ENCODE measurements at places on chromosomes 3 and 15.
A peak's percentile ranks its signal among the peaks of the same experiment; 100 is the strongest.

DNA sequence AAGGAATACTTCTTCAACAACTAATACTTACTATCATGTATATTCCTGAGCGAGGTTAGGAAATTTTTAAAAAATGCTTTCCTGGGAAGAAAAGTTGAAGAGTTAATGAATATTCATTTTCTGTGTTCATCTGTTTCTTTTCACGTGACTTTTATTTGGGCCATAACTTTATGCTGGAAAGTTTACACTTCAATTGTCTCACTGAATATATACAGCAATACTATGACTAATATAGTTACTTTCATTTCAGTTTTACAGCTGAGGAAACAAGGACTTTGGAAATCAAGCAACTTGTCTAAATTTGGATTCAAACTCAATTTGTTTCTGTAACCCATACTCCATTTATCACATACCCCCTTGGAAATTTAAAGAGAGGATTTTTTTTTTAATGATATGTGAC lies 894.2 kb downstream of the ROBO1 start:
- DNase-seq: no peak

DNA sequence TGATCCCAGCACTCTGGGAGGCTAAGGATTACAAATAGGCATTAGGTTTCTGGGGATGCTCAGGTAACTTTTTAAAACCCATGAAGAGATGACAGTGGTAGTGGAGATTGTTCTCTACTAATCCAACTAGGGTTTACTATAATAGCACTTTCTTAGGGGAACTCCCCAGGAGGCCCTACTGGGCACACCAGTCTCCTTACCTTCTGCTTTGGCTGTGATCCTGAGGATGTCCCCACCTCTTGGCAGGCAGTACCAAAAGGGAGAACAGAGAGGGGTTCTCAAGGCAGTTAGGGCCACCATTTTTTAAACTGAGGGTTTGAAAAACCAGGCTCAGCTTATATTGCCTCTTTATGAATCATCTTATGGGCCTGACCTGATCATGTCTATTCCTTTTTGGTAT lies 15.0 kb upstream of the FBXL22 start:
- no peak for DNase-seq

DNA sequence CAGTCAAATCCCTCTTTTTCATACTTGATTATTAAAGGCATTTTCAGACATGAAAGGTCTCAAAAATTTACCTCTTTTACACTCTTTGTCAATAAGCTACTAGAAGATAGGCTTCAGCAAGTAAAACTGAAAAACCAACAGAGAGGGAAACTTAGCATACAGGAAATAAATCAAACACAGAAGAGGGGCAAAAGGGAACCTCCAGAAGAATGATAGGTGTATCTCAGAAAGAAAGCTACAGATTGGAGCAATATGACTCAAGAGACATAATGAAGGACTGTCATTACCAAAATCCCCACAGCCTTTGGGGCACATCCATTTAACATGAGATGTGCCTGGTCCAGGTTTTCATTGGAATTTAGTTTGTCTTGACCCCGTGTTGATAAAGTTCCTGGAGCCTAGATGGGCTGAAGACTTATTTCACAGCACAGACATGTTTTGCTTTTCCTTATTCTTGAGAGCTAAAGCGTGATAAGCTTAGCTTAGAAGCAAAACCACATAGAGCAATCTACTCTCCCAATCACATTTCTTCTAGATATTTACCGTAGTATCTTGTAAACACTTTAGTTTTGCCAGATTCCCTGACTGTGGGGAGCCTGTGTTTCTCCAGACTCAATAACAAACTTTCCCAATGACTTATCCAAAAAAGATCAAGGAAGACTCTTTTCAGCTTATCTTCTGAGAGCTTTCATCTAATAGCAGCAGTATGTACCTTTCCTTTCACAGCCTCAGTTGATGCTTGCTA lies 11.7 kb downstream of the LRRFIP2 start:
- DNase-seq: no peak

DNA sequence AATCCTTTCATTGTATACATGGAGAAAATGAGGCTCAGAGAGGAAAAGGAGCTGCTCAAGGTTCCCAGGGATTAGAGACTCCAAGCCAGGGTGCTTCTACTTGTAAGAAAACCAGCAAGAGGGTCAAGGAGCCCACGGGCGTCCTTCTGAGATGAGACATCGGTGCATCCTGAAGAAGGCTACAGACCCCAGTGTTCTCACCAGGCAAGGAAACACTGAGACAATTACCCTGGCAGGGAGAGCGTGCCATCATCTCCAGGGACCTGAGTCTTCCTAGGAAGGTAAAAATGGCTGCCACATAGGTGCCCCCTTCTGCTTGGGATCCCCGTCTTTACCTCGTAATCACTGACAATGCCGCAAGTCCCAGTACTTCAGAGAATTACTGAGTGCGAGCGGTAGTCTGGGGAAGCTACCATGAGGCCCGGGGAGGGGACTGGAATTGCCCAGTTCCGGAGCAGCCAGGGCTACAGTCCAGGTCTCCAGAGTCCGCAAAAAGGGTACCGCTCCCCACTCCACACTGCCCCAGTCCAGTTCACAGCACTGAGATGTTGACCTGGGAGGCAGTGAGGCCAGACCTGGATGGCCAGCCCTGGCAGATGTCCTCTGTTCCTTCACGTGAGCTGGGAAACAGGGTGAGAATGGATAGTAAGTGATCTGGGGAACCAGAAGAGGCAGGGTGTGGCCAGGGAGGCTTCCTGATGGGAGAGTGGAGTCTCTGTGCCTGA lies 164.7 kb upstream of the SMAD3 start:
- no peak for DNase-seq

DNA sequence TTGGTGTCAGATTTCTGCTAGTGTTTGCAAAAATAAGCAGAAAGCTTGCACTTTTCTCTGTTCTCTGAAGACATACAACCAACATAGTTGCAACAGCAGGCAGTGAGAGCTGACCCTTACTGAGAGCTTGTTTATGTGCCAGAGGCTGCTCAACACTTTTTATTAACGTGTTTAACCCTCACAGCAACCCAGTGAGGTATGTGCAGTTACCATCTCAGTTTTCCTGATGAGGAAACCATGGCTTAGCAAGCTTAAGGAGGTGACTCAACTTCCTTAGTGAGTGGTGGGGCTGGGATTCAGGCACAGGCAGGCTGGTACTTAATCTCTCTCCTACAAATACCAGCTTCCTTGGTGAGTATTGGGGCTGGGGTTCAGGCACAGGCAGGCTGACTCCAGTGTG lies 158.1 kb upstream of the CTDSPL start:
- DNase-seq: no peak

- DNase-seq: no peak
Measured at GRCh38 chr3:194620196-194620595, 13.0 kb downstream of the TMEM44 start.

- DNase-seq: no peak
Measured at GRCh38 chr3:154759966-154760365, 320.2 kb upstream of the MME start.

DNA sequence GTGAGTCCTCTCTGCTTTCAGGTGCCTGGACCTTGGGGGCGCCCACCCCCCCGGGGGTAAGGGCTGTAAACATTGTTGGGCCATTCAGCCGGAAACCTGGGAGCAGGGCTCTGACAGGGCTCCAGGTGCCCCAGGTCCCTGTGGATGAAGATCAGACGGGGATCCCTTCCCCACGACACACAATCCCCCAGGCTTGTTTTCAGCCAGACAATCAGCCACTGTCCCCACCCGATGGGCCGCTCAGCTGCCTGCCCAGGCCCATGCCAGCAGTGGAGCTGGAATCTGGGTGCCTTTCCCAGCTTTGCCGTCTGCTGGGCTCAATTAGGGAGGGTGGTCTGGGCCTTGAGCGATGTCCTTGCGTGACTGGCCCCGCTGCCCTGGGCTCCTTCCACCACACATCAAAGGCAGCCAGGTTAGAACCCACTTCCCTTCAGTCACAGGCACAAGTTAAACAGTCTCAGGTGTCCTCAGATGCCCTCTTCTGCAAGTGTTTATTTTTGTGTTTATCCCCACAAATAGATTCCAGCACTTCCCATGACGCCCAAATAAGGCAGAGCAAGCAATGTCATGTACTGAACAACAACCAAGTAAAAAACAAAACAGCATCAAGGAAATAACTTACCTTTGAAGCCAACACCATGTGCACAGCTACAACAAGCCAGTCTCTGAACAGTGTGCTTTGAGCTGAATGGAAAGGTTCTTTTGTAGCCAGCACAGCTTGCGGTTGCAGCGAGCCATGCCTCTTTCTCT lies 77.0 kb upstream of the ALDH1A3 start:
- no peak for DNase-seq

GRCh38 chr15:81516461-81516860 lies 142.4 kb upstream of the TMC3 start:
- no peak for DNase-seq

- peak; percentile 17 for DNase-seq
Measured at GRCh38 chr15:81133782-81134461, at the start of gene CFAP161. Gene CFAP161 (plus strand): TSS chr15:81134270. CDS start chr15:81134330, 60 bp downstream.

DNA sequence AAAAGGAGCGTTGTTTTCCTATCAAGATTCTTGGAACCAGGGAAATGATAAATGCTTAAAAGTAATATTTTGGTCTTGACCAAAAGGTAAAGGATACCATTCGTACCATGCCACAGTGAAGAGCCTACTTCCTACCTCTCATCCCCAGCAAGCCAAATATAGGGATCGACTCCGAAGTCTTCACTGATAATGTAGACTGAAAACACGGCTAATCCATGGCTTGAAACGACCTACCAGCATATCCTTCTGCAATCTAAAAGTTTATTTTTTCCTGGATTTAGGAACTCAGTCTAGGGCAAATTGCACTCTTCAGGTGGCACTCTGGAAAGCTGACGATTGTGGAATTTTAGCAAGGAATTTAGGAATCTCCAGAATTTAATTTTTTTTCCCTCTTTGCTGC lies 1.9 kb upstream of the SEMA6D start:
- DNase-seq: no peak

DNA sequence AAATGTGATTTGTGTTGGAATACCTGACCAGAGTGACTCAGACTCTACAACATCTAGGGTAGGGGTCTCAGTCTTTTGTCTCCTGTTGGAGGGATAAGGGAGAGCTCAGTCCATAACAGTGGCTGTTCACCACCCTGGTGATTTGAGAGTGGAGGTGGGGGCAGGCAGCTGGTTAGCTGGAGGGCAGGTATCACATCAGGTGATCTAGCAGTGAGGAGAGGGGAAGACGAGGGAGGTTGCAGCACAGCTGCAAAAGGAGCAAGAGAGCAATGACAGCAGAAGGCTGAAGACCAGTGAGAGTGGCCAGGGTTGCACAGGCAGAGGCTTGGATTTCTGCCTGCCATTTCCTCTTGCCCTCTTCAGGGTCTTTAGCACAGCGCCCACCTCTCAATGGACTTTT lies 38.4 kb downstream of the PLCL2 start:
- DNase-seq: no peak

DNA sequence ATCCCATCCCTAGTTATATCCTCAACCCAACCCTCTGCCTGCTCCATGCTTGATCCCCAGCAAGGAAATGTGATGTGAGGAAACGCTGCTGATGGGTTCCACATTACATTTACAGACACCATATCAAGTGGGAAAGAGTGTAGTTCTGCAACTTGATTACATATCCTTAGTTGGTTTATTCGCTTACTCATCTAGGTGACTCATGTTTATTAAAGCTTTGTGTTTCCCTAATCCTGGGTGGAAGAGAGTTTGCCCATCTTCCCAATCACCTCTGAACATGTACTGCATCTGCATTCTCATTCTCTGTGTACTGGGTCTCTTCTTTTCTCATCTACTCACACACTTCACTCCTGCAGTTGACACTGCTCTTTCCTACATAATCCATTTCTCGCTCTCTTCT lies 91.7 kb upstream of the PDZRN3 start:
- DNase-seq: no peak

DNA sequence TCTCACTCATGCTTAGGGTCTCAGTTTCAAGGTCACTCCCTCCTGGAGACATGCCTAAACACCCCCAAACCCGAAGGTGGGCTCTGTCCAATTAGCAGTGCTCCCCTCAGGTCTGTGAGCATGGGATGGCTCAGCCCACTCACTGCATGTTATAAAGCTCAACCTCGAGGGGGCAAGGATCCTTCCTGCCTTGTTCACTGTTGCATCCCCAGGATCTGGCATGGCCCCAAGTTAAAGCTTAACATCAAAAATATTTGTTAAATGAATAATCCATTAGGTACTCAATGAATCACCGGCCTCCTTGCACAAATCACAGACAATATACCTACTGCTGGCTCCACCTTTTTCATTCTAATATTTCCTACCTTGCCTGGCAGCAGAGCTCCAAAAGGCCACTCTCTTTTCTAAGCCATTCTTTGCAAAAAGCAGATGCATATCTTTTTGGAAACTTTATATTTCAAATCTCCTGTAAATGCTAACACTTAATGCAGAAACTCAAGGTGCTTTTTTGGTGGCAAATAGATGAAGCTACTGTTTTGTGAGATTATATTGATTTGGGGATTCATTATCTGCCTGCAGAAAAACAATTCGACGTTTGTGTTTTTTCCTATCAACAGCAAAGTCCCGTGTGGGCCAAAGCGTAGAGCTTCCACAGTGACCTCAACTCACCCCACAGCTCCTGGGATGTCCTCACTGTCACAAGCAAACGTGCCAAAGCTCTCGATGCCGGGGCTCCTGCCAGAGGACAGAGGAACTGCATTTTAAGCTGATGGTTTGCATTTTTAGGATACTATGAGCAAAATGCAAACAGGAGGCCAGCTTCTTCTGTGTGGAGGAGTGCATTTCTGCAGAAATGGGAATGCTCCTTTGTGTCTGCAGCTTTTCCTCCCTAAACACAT lies 35.4 kb downstream of the PCOLCE2 start:
- no peak for DNase-seq

DNA sequence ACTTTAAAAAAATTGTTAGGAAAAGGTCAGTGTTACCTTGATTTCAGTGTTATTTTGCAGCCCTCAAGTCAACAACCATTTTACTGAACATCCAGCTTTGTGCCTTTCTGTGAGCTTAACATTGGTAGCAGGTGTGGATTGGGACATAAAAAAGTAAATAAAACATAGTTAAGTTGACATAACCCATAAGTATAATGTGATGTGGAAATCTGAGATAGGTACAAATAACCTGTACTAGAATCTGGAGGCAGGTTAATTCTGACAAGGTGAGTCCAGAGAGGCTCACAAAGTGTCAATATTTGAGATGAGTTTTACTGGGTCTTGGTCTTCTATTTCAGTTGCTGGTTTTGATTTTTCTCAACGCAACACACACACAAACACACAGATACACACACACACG lies 151.3 kb downstream of the LPP start:
- DNase-seq: no peak

DNA sequence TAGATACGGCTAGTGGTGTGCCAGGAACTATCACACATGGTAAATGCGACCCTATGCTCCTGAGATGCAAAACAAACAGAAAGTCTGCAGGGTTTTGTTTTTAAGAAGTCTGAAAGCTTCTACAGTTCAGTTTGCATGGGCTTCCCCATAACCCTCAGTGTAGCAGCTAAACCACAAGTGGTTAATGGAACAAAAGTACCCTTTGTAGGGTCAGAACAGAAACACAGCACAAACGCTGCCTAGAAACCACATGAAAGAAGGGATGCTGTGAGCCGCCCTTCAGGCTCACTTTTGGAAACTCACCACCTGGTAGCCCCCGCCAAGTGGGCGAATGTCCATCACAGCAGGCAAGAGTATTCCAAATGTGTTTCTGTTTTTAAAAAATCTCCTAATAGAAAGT lies 46.2 kb downstream of the CTDSPL start:
- DNase-seq: no peak
